ENCODE measurements at places on chromosomes 16 and 17. TPM values are rescaled to one million over a fixed set of nuclear protein-coding genes. Genes with fewer than 3 reads are reported as not detected.
A peak's percentile ranks its signal among the peaks of the same experiment; 100 is the strongest.

GRCh38 chr16:49017501-49017900, 264.1 kb downstream of the CBLN1 start:
- peaks cover 5% of the 10 kb centered on the region for H3K27me3 ChIP-seq
- H3K27ac ChIP-seq: no peak overlapping the region
- no peaks in the 10 kb centered on the region for H3K4me1 ChIP-seq

GRCh38 chr17:61461967-61462718, 9.9 kb downstream of the TBX4 start:
- H3K27me3 ChIP-seq: peaks cover 68% of the 10 kb centered on the region
- no peak overlapping the region for H3K27ac ChIP-seq
- peak; percentile 18 for DNase-seq
- peaks cover 30% of the 10 kb centered on the region for H3K4me1 ChIP-seq
- H3K4me3 ChIP-seq: peak overlapping the region; percentile 30
- H3K36me3 ChIP-seq: no peaks in the 10 kb centered on the region

DNA sequence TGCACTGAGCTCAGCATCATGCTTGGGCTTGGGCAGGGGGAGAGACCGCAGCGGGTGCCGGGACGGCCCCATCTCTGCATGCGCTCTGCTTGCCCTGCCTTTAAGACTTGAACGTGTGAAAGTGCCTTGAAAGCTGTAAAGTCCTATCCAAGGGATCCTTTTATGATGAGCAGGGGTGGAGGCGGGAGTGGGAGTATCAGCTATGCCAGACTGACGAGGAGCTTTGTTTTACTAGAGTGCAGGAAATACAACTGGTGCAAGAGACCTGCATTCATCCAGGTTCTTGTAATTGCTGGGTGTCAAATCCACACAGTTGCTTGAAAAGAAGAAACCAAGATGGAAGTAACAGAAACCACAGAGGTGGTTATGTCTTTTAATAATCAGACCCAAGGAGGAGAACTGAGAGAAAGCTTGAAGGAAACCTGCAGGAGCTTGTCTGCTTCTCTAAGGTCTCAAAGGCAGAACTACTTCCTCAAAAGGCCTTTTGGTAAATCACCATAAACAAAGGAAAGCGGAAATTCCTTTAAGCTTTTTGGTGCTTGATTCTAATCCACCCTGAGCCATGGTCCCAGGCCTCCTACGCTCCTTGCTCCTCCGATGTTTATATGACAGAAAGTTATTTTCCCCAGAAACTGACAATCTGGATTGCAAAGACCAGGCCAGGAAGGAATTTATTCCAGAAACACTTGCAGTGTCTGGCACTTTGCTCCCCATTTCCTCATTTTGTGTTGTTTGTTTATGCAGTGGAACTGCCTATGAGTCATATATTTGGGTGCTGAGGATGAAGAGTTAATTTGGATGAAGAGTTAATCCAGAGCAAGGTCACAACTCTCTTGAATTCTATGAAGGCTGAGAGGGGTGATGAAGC, 51.3 kb upstream of the FBXO47 start:
- no peak overlapping the region for H3K4me3 ChIP-seq
- DNase-seq: peak; percentile 74

- H3K4me3 ChIP-seq: no peak overlapping the region
- no peaks in the 10 kb centered on the region for H3K4me1 ChIP-seq
- no peaks in the 10 kb centered on the region for H3K27me3 ChIP-seq
- DNase-seq: no peak
Observed at GRCh38 chr17:30586818-30587595, 109.8 kb downstream of the GOSR1 start.

DNA sequence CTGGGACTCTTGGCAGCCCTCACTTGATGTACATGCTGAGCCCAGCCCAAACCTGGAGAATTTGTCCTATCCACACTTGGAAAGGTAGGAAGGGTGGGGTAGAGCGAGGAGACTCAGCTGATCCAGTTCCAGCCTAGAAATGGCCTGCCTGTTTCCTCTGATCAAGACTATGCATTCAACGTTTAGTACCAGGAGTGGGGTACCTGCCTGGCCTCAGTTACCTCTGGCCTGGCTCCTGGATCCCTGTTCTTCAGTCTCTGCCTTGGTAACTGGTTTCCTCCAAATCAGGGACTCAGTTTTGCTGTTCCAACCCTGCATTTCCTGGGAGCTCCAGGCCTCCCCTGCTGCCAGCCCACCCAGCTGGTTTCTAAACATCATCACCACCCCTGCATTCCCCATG, 233.5 kb downstream of the GSG1L start:
- H3K27ac ChIP-seq: no peak overlapping the region
- H3K4me3 ChIP-seq: no peak overlapping the region
- no peaks in the 10 kb centered on the region for H3K27me3 ChIP-seq
- no peaks in the 10 kb centered on the region for H3K4me1 ChIP-seq

DNA sequence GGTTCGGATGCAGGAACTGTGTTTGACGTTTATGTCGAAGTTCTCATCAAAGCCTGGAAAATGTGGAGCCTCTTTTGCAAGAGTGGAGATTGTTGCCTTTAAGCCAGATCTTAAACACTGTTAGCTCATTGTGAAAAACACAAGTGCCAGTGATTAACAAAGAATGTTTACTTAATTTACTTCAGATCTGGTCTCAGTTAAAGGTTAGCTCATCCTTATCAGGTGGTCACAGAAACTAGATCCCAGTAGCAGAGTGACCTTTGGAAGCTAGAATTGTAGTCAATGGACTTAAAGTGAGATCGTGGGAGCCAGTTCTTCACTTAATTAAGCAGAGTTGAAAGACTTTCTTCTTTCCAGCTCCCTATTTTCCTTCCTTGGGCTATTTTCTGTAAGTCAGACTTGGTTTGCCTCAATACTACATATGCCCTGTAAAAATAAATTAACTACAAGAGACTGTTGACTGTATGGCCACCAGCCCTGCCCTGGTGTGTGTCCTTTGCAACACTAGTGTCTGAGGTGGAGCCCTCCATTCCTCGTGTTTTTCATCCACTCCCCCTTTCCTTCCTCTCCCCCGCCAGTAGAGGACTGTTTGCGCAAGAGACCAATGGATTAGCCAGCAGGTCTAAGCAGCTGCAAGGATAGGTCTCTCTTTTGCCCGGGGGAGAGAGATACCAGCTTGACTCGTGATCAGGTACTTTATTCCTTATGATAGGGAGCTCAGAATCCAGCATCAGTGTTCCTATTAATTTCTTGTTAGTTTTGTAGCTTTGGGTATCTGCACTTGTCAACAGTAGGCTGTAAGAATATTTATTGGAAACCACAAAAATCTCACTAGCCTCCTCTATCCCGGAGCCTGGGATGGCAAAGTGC, 20.2 kb downstream of the FBXO39 start:
- no peaks in the 10 kb centered on the region for H3K4me1 ChIP-seq
- H3K27me3 ChIP-seq: peaks cover 7% of the 10 kb centered on the region
- no peak overlapping the region for H3K27ac ChIP-seq
- H3K4me3 ChIP-seq: no peak overlapping the region

- no peaks in the 10 kb centered on the region for H3K36me3 ChIP-seq
- no peak for DNase-seq
- no peak overlapping the region for H3K27ac ChIP-seq
- H3K4me1 ChIP-seq: no peaks in the 10 kb centered on the region
Observed at GRCh38 chr16:51210087-51210486, 59.0 kb upstream of the SALL1 start.

- peak overlapping the region; percentile 11 for H3K4me3 ChIP-seq
- peak; percentile 27 for DNase-seq
- H3K4me1 ChIP-seq: peaks cover 75% of the 10 kb centered on the region
- H3K27me3 ChIP-seq: no peaks in the 10 kb centered on the region
- H3K36me3 ChIP-seq: peaks cover 25% of the 10 kb centered on the region
Observed at GRCh38 chr16:48558371-48558841, 51.6 kb downstream of the N4BP1 start.

DNA sequence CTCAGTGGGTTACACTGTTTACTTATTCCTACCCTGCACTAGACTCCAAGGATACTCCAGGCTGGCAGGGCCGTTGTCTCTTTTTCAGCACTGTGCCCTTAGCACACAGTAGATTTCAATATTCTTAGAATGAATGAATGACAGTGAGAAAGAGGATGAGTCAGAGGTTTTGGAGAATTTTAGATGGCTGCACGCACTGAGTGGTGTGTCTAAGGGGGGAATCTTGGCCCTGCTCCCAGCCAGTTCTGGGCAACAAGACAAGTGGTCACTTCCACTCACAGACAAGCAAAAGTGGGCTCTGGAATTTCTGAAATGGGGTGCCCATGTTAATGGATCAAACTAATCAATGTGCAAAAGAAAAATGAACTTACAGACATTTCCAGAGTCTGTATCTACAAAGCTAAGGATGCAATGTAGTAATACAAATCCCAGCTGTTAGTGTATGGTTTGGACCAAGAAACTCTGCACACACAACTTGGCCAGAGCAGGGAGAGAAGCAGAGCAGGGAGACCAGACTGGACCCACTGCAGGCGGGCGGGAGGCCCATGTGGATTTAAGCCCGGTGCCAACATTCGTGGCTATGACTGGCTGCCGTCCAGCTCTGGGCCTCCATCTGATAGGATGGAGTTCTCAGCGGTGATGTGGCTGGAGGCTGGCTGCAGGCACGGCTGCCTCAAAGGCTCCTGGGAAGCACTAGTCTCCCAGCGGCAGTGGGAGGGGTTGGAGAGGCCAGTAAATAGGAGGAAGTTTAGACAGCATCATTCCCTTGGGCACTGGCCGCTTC, 95.6 kb upstream of the CDYL2 start:
- H3K27ac ChIP-seq: no peak overlapping the region
- H3K4me3 ChIP-seq: no peak overlapping the region
- no peaks in the 10 kb centered on the region for H3K27me3 ChIP-seq
- DNase-seq: no peak
- H3K36me3 ChIP-seq: no peaks in the 10 kb centered on the region
- no peaks in the 10 kb centered on the region for H3K4me1 ChIP-seq

- peak; percentile 76 for DNase-seq
- no peak overlapping the region for H3K27ac ChIP-seq
- no peaks in the 10 kb centered on the region for H3K4me1 ChIP-seq
- H3K27me3 ChIP-seq: peaks cover 21% of the 10 kb centered on the region
Observed at GRCh38 chr17:5706577-5707210, 122.4 kb upstream of the NLRP1 start.

SNN gene
- 13.6 TPM for total RNA-seq

CDRT15L2 gene
- not detected for total RNA-seq

SNX20 gene
- 29.6 TPM for total RNA-seq

ITGAX gene
- total RNA-seq: 2.4 TPM

TNP2 gene
- not detected for total RNA-seq

TBX6 gene
- 4.7 TPM for total RNA-seq

SYCE1L gene
- total RNA-seq: 3.7 TPM

NPIPA7 gene
- total RNA-seq: 5.0 TPM

CEMP1 gene
- not detected for total RNA-seq

Measured in activated naive CD4-positive, alpha-beta T cell treated with anti-CD3 and anti-CD28 coated beads for 36 hours (primary cell).